ENCODE measurements at places on chromosomes 6 and 20.

DNA sequence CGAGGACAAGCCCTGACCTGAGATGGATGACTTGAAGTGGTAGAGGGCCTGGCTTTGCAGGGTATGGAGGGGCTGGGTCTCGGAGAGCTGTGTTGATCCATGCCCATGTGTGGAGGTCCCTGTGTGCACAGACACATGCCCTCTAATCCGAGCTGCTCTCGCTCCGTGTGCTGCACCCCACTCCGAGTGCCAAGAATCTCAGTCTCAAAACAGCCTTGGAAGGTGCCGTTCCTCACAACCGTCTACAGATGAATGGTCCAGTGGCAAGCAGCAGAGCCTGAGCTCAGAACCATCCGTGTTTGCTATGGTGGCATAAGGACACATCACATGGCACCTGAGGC lies 92.4 kb downstream of the RAMACL start:
- DNase-seq, result no peak

- DNase-seq, result peak; percentile 94
Measured at GRCh38 chr6:16761471-16762267, 409 bp upstream of the ATXN1 start.

- no peak for DNase-seq
Measured at GRCh38 chr6:45377043-45377553, 636 bp downstream of the SUPT3H start.

DNA sequence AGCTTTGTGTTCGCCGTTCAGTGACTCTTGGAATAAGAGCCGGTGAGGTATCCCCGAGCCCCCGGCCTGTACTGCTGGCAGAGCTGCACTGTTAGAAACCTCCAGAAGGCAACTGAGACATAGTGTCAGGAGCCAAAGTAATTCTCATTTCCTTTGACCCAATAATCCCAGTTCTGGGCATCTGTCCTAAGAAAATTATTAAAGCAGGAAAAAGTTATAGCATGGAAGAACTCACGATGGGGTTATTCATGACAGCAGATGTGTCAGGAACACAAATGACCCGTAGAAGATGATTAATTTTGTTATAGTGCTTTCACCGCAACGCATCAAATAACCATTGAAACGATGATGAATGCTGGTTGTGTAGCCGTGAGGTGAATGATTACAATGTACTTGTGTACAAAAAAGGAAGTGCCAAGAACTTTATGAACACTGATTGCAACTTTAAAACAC lies 20.3 kb downstream of the CYP21A2 start:
- DNase-seq, result no peak

- DNase-seq, result no peak
Measured at GRCh38 chr6:95544517-95545225, 32.7 kb upstream of the MANEA start.

DNA sequence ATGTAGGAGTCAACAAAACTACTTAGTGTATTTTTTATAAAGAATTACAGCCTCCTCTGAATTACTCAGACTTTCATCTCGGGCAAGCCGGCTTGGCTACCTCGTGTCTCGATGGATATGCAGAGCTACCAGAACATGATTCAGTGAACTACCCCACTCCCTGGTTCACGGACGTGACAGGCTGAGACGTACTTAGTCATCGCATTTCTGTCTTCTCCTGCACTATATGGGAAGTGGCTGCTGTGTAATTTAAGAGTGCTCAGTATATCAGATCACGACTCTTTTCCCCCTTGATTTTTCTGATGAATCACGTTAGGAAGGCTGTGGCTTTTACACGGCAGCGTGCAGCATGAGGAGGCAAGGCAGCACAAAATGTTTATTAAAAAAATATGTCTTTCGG lies 302.7 kb upstream of the ZFP64 start:
- DNase-seq, result peak; percentile 95

GRCh38 chr6:160730911-160731310 lies 28.9 kb downstream of the PLG start:
- no peak for DNase-seq

GRCh38 chr6:63307581-63308246 lies 12.1 kb downstream of the LGSN start:
- peak; percentile 59 for DNase-seq

DNA sequence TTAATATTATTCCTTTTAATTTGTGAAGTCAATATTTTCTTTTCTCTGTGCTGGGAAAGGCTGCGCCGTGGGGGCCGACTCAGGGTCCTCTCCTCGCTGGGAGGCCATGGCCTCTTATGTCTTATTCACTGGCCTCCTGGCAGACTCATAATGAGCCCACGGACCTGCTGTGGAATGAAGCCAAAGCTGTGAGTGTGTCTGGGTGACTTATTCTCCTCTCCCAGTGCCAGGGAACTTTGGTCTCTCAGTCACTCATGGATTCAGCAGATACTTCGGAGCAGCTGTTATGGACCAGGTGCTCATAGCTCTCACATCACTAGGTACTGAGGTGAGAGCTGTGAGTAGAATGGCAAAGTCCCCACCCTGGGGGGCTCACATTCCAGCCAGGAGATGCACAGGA lies 297.6 kb downstream of the CDH26 start:
- DNase-seq, result peak; percentile 44

- DNase-seq, result no peak
Measured at GRCh38 chr6:36038120-36038876, 10.7 kb downstream of the MAPK14 start.

DNA sequence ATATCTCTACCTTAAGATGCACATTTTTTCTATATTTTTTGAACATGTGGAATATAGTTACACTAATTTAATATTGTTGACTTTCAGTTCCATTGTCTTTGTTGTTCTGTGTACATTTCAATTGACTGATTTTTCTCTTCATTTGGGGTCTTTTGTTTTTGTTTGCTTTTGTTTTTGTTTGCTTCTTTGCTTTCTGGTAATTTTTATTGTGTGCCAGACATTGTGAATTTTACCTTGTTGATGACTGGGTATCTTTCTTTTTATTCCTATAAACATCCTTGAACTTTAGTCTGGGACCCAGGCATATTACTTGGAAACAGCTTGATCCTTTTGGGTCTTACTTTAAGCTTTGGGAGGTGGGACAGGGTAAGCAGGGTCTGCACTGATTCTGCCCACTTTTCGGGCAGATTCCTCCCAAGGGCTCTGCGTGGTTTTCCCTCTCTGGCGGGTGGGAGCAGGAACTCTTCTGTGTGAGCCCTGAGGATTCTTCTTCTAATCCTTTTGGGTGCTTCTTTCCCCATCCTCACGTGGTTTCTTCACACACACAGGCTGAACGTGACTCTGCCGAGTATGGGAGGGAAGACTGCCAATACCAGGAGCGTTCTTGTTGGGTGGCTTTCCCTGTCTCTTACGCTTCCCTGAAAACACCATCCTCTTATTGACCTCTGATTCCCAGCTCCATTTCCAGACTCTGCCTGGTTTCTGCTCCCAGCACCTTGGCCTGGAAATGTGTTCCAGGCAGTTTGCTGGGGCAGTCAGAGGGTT lies 200.5 kb downstream of the ARID1B start:
- DNase-seq, result no peak

DNA sequence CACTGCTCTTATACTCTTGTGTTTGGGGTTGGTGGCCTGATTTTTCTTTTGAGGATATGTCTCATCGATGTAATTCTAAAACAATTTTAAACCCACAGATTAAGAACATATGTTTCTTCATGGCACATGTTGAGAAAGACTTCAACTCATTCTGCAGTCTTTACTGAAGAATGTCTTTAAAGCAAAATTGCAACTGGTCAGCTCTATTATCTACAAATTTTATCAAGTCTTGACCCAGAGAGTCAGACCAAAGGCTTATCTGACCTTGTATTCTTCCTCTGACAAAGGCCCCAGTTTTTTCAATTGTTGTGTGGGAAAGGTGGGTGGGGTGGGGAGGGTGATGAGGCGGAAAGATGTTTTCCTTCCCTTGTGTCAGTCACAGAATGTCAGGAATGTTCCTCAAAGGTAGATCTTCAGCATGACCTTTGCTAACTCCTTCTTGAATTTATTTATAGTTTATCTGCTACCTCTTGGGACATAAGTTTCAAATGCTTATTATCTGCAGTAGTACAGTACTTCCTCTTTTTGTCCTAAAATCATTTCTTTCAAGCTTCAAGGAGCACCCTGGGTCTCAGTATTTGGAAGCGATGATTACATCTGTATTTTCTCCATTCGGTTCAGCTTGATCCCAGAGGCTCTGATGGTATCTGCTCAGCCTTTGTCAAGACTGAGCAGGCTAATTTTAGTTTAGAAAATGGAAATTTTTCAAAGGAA lies 63.2 kb upstream of the TIAM2 start:
- DNase-seq, result peak; percentile 74

DNA sequence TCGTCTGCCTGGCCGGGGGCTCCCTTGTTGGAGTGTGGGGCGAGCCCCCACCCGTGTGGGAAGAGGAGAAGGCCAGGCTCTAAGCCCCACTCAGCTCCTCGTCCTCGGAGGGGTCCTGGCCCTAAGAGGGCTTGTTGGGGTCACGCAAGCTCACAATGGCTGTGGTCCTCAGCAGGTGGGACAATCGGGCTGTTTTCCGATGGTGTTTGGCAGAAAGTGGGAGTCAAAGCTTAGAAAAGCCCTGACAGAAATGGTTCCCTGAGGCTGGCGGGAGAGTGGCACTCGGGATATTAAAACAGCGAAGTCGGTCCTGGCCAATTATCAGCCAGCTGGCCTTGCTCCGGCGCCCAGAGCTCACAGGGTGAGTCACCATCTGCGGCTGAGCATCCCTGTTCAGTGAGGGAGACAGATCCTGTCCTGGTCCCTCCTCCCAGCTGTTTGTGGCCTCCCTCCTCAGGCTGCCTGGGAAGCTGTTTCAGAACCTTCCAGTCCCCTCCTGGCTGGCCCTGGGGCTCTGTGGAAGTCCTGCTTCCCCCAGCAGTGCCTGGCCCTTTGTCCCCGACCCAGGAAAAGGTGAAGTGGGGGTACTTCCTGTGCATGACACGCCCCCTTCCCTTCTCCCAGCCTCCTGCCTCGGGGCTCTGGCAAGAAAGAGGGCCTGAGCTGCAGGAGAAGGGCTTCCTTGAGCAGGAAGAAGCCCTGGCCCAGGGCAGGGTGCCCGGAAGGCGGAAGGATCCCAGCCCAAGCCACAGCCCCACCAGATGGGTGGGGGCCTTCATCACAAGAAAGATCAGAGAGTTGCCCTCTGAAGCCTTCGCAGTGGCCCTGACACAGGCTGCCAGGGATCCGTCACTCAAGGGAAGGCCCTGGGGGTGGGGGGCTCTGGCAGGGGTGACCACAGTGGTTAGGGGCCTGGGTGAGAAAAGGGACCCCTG lies 53.6 kb upstream of the BHLHE23 start:
- DNase-seq, result peak; percentile 50

DNA sequence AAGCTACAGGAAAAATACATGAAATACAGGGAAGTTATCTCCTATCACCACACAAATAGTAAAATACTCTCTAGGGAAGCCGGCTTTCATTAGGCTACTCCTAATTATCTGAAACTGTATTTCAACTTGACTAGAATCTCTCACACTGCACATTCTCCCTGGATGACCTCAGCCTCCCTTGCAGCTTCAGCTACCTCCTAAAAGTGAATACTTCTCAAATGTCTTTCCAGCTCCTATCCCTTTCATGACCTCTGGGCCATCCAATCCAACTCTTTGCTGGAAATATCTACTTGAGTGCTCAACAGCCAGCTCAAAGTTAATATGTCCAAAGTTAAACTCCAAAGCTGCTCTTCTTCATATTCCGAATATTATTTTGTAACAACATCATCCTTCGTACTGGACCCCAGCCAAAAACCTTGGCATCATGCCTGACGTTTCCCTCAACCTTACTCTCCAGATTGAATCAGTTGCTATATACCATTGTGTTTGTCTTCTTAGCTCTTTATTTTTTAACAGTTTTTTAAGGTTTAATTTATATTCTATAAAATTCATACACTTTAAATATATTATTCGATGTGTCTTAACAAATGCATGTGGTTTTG lies 29.4 kb upstream of the KIF6 start:
- peak; percentile 14 for DNase-seq

DNA sequence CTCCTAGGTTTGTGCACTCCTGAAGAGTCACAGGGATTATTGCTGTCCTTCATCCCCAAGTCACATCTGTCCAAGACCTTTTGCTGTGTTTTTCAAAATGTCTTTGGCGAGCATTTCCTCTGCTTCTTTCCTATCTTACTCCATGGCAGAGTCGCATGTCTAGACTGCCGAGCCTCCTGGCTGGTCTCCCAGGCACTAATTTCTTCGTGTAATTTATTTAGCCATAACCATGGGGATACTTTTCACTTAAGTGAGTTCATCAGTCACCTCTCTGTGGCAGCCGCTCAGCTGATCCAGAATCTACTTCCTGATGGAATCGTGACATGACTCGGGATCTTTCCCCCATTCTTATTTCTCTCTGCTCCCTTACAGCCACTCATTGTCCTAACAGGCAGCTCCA lies 25.8 kb downstream of the ADGRF5 start:
- DNase-seq, result no peak

GRCh38 chr6:9186148-9186547 lies 750.8 kb upstream of the SLC35B3 start:
- no peak for DNase-seq

DNA sequence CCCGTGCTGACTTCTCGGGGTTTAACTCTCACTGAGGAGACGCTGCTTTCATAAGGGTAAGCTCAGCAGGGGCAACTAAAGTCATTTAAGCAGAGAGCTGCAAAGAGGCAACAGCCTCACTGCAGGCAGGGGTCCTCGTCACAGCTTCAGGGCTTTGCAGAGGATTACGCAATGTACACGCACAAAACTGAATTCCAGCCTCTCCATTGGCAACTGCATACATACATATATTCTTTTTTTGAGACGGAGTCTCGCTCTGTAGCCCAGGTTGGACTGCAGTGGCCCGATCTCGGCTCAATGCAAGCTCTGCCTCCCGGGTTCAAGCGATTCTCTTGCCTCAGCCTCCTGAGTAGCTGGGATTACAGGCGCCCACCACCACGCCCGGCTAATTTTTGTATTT lies 2.4 kb downstream of the GMEB2 start:
- DNase-seq, result peak; percentile 25

GRCh38 chr6:112269114-112269513 lies 14.7 kb upstream of the LAMA4 start:
- DNase-seq, result peak; percentile 46

DNA sequence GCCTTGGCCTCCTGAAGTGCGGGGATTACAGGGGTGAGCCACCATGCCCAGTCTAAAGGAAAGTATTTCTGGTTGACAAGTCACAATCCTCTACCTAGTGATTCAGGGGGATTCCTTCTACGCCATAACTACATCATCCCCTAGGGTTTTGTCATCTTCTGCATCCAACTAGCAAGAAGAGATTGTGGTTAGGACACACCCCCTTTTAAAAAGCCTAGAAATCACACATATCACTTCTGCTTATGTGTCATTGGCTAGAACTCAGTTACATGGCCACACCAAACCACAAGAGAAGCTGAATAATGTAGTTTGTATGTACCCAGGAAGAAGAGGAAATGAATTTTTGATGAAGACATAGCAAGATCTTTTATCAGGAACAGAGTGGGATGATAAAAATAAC lies 14.7 kb upstream of the CHD6 start:
- DNase-seq, result peak; percentile 83

GRCh38 chr20:48414786-48415185 lies 413.0 kb downstream of the PREX1 start:
- DNase-seq, result no peak

GRCh38 chr20:58833921-58834320 lies 16.8 kb downstream of the GNAS-AS1 start:
- no peak for DNase-seq

GRCh38 chr20:54221353-54221752 lies 13.5 kb downstream of the PFDN4 start:
- no peak for DNase-seq

GRCh38 chr20:42846784-42847490 lies 342.8 kb downstream of the PTPRT start:
- no peak for DNase-seq

All from EH (cell line).